ENCODE measurements at places on chromosomes 7 and 10.

DNA sequence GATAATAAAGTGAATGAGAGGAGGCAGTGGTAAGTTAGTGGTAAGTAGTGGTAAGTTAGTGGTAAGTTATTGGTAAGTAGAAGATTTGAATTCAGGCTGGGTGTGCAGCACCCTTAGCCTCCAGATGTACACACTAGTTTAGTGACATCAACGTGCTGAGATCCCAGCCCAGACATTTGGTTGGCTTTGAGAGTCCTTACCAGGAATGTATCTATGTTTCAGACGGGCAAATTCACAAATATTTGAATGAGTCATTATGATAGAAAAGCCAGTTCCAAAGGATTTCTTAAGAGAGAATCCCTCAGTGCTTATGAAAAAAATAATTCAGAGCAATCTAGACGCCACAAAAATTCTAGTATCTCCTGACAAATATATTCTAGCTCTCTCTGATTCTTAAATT, 70.0 kb downstream of the ARL4A start:
- peak; percentile 16 for ATAC-seq

GRCh38 chr10:61635932-61636331, 26.8 kb upstream of the CABCOCO1 start:
- ATAC-seq, result no peak

- no peak for ATAC-seq
Observed at GRCh38 chr7:107678110-107678753, 17.6 kb downstream of the SLC26A4 start.

GRCh38 chr10:101403161-101403560, 49.2 kb downstream of the BTRC start:
- ATAC-seq, result no peak

- ATAC-seq, result peak; percentile 40
Observed at GRCh38 chr10:101858723-101859500, 15.3 kb upstream of the KCNIP2 start.

- peak; percentile 1 for ATAC-seq
Observed at GRCh38 chr7:69598487-69599285, 411 bp downstream of the AUTS2 start.

DNA sequence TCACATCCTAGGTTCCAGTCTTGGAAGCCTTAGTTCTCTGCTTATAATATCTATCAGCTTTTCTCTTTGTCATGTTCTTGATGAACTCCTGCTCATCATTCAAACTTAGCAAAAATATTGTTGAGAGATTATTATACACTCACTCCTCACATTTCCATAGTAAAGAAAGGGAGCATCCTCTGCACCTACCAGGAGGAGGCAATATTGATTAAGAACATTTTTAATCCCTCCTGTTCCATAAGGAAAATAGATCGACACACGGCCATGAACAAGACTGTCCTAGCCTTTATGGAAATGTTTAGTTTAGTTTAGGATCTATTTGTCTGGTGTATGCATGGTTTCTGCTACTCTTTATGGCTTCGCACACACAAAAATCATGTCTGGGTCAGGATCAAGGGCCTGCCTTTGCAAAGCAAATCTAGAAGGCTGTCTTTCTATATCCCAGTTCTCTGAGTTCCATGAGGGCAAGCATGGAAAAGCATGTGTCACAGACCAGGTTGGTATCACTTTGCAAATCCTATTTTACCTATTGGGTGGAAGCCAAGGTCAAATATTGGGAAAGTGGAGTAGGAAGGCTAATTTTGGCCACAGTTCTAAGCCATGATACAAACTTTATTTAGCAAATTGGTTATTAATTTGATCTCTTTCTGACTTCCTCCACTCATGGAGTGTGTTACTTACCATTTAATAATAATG, 164.4 kb downstream of the MDFIC start:
- ATAC-seq, result no peak

DNA sequence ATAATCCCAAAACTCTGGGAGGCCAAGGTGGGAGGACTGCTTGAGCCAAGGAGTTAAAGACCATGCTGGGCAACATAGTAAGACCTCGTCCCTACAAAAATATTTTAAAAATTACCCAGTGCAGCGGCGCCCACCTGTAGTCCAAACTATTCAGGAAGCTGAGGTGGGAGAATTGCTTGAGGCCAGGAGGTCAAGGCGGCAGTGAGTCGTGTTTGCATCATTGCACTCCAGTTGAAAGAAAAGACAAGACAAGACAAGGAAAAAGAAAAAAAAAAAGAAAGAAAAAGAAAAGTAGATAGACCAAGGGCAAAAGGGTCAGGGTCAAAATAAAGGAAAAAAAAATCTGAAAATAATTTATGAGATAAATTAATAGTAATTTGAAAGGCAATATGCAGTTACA, 5.8 kb downstream of the ANXA7 start:
- no peak for ATAC-seq

DNA sequence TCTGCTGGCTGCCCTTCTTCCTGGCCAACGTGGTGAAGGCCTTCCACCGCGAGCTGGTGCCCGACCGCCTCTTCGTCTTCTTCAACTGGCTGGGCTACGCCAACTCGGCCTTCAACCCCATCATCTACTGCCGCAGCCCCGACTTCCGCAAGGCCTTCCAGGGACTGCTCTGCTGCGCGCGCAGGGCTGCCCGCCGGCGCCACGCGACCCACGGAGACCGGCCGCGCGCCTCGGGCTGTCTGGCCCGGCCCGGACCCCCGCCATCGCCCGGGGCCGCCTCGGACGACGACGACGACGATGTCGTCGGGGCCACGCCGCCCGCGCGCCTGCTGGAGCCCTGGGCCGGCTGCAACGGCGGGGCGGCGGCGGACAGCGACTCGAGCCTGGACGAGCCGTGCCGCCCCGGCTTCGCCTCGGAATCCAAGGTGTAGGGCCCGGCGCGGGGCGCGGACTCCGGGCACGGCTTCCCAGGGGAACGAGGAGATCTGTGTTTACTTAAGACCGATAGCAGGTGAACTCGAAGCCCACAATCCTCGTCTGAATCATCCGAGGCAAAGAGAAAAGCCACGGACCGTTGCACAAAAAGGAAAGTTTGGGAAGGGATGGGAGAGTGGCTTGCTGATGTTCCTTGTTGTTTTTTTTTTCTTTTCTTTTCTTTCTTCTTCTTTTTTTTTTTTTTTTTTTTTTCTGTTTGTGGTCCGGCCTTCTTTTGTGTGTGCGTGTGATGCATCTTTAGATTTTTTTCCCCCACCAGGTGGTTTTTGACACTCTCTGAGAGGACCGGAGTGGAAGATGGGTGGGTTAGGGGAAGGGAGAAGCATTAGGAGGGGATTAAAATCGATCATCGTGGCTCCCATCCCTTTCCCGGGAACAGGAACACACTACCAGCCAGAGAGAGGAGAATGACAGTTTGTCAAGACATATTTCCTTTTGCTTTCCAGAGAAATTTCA, 1.7 kb downstream of the ADRB1 start:
- ATAC-seq, result peak; percentile 44

GRCh38 chr10:115649217-115649616, 556.1 kb downstream of the ATRNL1 start:
- ATAC-seq, result no peak

GRCh38 chr10:97733256-97733655, 3.7 kb upstream of the ZFYVE27 start:
- ATAC-seq, result no peak

- ATAC-seq, result no peak
Observed at GRCh38 chr10:47424231-47424630, 40.1 kb upstream of the ZNF488 start.

DNA sequence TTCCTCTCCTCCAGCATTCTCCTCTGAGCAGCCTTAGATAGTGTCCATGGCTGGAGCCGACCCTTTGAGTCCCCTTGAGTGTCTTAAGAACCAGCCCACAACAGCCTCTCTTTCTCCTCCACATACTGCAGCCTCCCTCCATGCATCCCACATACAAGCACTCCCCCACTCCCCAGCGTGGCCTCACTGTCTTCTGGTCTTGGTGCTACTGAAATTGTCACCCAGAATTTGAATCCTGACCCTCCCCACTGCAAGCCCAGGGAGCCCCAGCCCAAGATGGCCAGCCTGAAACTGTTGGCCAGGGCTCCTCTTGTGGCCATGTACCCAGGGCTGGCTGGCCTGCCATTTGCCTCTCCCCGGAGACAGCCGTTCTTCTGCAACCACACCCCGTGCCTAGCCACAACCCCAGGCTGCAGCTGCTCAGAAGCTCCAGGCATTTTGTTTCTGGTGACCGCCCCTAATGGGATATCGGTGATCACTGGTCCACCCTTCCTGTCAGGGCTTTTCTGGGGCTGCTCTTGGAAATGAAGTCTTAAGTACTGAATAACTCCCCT, 18.8 kb upstream of the SH2D4B start:
- ATAC-seq, result no peak

DNA sequence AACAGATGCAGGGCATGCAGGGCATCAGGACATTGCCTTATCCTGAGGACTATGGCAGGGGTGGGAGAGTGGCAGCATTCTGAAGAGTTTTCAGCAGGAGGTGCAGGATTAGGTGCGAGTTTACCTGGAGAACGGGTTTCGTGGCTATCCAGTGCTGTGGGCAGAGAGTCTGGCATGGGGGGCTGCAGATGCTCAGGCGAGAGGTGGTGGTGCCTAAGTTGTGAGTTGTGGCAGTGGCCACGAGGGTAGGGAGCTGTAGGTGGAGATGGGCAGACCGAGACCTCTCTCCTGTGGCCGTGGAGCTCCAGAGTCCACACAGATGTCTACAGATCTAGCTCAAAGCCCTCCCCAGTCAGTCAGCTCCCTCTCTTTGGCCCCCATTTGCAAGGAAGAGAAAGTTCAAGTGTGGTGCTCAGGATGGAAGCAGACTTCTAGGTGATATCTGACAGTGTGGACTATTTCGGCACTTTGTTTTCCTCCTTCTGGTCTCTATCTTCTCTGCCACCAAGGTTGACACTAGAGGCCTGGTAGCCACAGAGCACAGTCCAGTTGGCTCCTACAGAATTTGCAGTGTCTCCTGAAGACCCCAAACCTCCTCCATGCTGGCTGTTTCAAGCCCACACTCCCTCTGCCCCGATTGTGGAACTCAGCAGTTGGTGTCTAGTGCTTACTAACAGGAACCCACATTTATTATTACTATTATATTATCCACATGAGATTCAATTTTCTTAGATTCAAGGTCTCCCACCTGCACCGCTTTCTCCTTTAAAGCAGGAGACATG, 955.7 kb upstream of the ZNF722 start:
- no peak for ATAC-seq

GRCh38 chr7:5433181-5433580, 9.5 kb upstream of the TNRC18 start:
- ATAC-seq, result no peak

DNA sequence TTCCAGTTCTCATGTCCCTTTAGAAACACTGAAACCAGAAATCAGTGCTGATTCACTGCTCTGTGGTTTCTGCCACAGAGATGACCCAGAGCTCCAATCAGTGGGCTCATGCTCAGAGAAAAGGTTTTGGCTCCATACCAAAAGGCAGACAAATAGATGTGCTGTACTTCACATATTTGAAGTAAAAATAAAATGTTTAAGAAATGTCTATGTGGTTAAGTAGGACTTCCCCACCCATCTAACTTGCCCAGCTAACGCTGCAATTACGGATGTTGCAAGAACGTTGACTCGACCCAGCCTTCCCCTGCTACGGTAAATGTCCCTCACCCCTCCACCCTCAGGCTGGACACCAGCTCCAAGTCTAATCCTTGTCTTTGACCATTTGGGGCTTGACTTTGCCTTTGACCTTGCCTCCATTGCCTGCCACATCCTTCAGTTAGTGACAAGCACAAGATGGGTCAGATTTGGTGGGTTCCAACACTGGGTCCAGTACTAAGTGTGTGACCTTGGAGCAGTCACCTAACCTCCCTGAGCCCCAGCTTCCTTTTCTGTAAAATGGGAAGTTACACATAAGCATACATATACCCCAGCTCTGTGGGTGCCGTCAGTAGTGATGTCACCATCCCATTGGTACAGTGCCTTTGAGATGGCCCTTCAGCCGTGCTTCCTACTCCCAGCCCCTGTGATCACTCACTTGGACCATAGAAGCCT, 95.8 kb downstream of the CHST15 start:
- peak; percentile 17 for ATAC-seq

DNA sequence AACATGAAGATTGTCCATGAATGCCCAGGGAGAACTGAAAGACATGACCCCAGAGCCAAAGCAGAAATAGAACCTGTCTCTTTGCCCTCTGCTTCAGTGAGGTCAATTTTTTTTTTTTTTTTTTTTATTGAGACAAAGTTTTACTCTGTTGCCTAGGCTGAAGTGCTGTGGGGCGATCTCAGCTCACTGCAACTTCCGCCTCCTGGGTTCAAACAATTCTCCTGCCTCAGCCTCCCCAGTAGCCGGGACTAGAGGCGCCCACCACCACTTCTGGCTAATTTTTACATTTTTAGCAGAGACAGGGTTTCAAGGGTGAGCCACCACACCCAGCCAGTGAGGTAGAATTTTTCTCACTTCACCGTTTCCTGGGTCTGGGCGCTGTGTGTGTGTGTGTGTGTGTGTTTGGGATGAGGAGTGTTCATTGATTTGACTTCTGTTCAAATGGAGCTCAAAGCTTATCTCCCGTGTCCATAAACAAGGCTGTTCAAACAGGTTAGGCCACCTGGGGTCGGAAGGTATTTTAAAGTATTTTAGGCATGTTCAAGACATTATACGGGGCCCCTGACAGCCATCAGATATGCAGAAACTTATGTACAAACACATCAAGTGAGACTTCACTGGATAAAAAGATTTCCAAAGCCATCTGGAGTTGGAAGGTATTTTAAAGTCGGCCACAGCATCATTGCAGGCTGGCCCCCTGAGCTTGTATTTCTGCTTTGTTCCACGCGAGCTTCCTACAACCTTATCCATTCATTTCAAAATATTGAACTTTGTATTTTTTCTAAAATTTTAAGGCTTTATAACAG, 93.8 kb downstream of the MAP3K8 start:
- peak; percentile 12 for ATAC-seq

- ATAC-seq, result no peak
Observed at GRCh38 chr10:129626309-129626708, 159.3 kb downstream of the MGMT start.

DNA sequence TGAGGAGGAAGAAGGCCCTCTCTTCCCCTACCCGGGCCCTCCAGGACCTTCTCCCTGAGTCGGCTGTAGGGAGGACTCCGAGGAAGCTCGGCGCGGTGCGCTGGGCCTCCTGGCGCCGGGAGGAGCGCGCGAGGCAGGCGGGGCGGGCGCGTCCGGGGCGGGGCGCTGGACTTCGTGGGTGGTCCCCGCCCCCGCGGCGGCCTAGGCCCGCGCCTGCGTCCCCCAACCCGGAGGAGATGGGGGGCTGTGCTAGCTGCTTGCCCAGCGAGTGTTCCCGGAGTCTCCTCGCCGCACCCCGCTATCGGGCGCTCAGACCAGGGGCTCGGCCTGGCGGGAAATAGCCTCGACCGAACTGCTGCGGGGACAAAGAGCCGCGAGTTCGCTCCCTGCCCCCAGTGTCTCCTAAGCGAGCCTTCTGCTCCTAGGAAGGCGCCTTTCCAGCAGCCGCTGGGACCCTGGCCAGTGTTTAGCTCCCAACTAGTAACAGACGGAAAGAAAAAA, 19.2 kb upstream of the SMO start:
- peak; percentile 92 for ATAC-seq

- no peak for ATAC-seq
Observed at GRCh38 chr7:70380421-70381015, 751.4 kb upstream of the GALNT17 start.

GRCh38 chr7:64463636-64464375, 99.1 kb downstream of the ZNF680 start:
- ATAC-seq, result peak; percentile 99
